ENCODE measurements at places on chromosomes 13 and 19.

DNA sequence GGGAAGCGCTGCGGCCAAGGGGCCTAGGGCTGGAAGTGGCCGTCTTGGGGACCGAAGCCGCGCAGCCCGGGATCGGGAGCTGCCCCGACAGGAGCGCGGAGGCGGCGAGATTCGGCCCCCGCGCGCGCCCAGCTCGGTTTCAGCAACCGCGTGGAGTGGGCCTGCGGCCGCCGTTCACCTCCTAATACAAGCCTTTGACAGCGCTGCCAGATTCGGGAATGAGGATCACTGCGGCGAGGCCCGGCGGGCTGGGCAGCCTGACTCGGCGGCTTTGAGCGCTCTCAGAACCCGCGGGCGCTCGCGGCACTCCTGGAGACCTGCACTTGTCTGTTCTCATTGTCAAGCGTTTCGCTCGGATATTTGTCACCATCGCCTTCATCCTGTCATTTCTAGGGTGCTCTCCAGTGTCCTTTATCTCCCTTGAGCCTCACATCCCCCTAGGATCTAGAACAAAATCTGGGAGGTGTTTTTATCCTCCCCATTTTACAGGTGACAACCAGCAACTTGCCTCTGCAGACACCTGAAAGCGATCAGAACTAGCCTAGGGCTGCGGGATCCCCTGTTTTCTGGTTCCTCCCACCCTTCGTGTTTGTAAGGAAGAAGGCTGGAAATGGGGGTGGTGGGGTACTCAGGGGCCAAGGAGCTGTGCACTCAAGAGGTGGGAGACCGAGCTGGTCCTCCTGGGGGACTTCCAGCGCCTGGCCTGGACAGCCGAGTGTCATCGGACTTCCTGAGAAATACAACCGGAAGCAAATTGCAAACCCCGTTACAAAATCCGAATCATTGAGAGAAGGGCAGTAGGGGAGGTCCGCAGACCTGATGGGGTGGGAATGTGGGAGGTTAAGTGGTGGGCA is 1.5 kb upstream of the CDX2 start:
- no peak for DNase-seq

GRCh38 chr19:35030257-35031071 is at the start of gene SCN1B:
SCN1B (plus strand) TSS chr19:35030470; CDS start chr19:35030821, 351 bp downstream.
- DNase-seq: peak; percentile 80

DNA sequence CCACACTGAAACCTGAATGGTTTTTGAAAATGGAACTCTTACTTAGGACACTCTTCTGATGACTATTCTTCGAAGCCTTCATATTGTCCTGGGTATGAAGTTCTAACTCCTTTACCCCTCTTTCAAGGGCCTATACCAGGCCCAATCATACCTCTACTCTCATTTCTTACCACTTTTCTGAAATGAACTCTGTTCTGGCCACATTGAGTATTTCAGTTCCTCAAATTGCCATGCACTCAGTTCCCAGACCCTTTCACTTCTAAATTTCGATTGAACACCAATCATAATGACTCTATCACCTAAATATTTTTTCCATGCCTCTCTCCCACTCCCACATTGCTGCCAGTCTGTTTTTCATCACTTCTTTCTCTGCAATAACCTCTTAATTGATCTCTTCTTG is 53.7 kb downstream of the LACC1 start:
- DNase-seq: no peak

GRCh38 chr19:33235269-33235995 is 9.8 kb upstream of the SLC7A10 start:
- peak; percentile 88 for DNase-seq

DNA sequence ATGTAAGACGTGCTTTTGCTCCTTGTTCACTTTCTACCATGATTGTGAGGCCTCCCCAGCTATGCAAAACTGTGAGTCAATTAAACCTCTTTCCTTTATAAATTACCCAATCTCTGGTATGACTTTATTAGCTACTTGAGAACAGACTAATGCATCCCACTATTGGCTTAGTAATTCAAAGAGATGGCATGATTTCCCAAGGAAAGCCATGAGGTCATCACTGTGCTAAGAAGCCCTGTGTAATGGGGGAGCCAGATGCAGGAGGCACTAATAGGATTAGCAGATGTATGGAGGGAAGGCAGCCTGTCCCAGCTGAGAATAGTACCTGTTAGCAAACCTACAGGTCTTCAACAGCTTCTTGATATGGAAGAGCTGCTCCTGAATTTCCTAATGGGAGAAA is 38.1 kb downstream of the RUBCNL start:
- DNase-seq: no peak

DNA sequence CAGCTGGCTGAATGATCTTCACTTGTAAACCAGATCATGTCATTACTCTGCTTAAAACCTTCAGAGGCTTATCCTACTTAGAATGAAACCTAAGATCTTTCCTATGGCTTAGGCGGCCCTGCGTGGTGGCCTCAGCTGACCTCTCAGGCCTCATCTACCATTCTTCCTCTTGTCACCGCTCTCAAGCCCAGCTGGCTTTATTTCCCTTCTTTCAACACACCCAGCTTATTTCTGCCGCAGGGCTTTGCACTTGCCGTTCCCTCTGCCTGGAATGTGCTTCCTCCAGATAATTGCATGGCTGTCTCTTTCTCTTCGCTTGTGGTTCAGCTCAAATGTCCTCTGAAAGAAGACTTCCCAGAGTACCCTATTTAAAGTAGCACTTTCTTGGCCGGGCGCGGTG is 3.6 kb upstream of the ASF1B start:
- no peak for DNase-seq

DNA sequence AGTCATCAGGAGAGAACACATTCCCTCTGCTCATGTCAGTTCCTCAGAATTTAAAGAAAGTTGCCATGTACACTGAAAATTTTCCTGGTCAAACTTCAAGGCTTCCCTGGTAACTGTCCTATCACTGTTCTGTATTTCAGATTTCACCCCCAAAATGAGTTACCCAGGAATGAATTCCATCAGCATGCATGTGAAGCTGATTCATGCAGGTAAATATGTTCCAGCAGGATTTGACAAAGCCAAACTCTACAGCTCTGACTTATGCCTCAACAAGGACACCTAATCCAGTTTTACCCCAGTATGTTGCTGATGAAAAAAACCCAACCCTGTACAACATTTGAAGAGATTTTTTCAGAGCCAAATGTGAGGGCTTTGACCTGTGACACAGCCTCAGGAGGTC is 21.5 kb downstream of the LIG4 start:
- DNase-seq: no peak

DNA sequence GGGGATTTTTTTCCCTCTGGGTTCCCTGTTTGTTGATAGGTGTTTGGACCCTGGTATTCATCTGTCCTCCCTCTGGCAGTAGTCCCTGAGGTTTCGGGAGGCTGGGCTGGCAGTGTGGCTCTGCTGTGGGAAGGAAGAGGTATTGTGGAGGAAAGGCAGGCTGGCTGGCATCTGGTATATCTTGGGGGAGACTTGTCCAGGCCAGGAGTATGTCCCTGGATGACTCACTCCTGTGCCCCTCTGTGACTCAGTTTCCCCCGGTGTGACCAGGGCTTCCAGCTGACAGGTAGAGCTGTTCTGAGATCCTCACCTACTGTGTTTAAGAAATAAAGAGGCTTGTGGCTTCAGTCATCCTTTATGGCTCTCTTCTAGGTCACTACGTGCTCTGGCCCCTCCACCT is 14.2 kb upstream of the ZNF492 start:
- no peak for DNase-seq

GRCh38 chr19:15340086-15340485 is 7.7 kb upstream of the BRD4 start:
- DNase-seq: no peak

DNA sequence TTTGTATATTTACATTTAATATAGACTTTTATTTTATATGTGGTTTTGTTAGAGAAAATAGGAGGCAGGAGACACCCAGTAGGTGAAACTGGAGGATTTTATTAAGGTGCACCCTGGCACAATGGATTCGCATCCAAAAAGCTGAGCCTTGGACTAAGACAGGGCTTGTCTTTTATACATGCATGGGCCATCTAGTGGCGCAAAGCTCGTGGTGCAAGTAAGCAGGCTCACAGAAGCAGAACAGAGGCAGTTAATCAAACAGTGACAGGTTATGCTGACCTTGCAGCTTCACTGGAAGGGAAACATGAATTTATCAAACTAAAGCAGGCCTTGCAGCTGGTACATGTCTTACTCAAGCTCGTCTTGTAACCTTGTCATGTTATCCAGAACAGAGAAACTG is 58.8 kb upstream of the ZNF681 start:
- no peak for DNase-seq

DNA sequence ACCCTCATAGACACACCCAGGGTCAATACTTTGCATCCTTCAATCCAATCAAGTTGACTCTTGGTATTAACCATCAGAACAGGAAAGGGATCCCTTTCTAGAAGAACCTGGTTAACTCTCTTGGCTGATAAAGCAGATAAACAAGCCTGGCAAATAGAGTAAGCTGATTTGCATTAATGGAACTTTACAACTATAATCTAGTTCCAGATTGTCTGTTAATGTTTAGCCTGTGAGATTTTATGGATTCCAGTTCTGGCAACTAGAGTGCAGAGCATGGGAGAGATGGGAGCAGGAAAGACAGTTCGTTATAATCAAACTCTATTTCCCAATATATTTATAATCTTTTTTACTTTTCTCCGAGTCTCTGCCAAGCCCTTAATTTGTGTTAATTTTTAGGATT is 272.6 kb upstream of the KLHL1 start:
- no peak for DNase-seq
